Prostate gland (tissue), 2 donors: ENCODE measurements at places on chromosomes 1 and 21. TPM values are rescaled to one million over a fixed set of nuclear protein-coding genes. Genes with fewer than 3 reads are reported as not detected.

DNA sequence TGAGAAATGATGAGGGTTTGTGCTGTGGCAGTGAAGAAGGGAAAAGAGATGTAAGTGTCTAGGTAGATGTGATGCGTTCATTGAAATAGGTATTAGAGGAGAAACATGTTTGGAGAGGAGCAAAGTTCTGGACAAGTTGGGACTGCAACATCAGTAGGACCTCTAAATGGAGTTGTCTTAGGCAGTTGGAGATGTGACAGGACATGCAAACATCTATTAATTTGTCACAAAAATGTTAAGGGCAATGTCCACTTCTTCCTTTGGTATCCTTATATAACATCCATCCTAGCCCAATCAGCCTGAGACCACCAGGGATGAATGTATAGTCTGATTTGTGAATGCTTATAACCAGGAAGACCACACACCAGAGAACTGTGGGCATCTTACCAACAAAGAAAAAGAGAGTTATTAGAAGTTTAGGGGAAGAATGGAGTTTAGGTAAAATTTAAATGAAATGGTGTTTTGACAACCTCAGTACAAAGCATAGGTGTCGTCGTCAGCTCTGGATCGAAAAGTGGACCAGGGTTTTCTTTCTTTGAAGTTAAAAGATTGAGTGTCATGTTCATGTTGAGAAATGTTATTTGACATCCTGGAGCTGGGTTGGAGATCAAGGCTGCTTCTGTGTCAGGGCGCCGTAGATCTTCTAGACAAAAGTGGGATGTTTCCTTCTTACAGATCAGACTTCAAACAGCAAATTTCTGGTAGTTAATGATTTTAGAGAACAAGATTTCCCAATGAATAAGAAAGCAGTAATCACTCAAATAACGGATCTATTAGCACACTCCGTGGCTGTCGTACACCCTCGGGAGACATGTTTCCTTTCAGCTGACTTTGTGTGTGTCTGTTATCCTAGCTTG is 8.7 kb downstream of the COA6 start:
- no peak for DNase-seq

DNA sequence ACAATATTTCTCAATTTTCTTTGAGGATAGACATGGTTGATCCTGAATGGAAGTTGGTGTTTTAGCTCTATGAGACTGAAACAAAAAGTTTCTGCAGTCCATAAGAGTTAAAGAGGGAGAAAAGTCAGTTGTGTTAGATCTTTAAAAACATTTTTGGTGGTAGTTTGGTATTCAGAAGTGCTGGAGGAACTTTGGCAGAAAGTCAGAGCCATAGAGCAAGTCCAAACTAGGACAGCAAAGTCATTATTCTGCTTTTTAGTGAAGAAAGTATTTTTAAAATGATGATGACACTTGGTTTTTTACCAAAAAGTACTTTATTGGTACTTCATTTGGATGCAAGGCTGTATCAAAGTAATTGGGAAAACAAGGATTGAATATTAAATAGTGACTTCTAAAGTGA is 41.8 kb downstream of the FNBP1L start:
- no peak for DNase-seq

DNA sequence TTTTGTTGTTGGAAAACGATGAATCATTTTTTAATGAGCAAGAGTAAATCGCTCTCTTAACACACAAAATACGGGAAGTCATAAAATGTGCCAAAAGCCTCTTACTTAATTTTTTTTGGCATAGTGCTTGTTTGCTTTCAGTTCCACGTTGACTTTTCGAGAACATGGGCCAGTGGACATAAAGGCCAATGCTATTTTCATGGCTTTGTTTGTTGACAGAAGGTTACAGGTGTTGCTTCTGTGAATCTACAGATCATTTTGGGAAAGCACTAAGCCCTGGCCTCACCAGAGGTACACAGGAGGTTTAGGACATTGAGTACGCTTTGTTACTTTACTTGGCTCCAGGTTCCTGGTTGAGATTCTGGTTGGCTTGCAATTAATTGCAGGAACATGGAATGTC is 199.4 kb upstream of the HMCN1 start:
- peak; percentile 81 for DNase-seq

GRCh38 chr1:190179817-190180216 is 297.8 kb downstream of the BRINP3 start:
- no peak for DNase-seq

The C1orf56 gene
- total RNA-seq, result 17.3 TPM

GRCh38 chr1:174023440-174023839 is 1.3 kb upstream of the RC3H1 start:
- peak; percentile 78 for DNase-seq

DNA sequence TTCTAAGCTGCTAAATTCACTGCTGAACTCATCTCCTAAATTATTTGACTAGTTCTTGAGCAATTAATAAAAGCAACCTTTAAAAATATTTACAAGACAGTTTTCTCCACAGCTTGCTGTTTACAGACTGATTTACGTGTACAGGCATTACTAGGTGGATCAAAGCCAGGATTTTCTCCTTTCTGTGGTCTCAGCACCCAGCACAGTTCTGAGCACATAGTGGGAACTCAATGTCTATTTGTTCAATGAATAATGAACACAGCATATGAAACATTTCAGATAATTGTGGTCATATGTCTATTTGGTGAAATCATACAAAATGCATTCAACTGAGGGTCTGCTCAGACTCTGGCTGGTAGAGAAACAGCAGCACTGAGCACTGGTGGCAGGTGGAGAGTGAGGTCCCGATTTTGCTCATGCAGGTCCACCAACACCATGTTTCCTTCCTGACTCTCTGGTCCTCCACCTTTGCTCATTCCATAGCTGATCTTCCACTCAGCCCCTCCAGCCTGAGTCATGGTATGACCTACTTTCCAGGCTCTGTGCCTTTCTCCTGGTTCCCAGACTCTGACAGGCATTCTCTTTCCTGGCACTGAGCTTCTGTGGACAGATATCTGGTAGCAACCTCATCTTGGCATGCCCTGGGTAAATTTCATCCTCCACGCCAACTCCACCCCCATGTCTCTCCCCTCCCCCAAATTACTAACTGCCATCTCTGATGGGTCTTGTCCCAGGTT is 311.3 kb downstream of the TGFB2 start:
- DNase-seq, result no peak

The GSTM5 gene
- 12.3 TPM for total RNA-seq

The PCP4L1 gene
- 10.1 TPM for total RNA-seq

GRCh38 chr1:84103197-84103992 is 40.7 kb upstream of the PRKACB start:
- DNase-seq, result no peak

GRCh38 chr1:115404911-115405310 is 66.9 kb upstream of the NGF start:
- no peak for DNase-seq
